Kidney capillary endothelial cell (primary cell): ENCODE measurements at places on chromosomes 3 and 15.

GRCh38 chr3:140731440-140732119, 53.7 kb downstream of the TRIM42 start:
- DNase-seq, result no peak

- no peak for DNase-seq
Observed at GRCh38 chr3:131835906-131836305, 198.9 kb downstream of the CPNE4 start.

- no peak for DNase-seq
Observed at GRCh38 chr3:27675287-27675686, 46.8 kb downstream of the EOMES start.

DNA sequence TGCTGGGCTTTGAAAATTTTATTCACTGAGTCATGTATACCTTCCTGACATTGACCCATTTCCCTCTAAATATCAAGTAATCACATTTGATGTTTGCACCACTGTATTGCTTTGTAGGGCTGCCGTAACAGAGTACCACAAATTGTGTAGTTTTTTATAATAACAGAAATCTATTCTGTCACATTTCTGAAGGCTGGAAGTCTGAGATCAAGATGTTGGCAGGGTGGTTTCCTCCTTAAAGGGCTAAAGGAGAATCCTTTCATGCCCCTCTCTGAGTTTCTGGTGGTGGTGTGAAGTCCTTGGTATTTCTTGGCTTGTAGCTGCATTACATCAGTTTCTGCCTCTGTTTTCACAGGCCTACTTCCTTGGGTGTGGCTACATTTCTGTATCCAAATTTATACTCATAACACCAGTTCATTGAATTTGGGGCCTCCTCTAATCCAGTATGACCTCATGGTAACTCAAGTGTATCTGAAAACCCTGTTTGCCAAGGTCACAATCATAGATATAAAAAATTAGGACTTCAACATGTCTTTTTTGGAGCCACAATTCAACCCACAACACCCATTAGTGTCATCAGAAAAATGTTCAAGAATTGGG, 29.1 kb upstream of the ST6GAL1 start:
- DNase-seq, result no peak

GRCh38 chr15:90697175-90697574, 20.0 kb upstream of the BLM start:
- DNase-seq, result no peak

DNA sequence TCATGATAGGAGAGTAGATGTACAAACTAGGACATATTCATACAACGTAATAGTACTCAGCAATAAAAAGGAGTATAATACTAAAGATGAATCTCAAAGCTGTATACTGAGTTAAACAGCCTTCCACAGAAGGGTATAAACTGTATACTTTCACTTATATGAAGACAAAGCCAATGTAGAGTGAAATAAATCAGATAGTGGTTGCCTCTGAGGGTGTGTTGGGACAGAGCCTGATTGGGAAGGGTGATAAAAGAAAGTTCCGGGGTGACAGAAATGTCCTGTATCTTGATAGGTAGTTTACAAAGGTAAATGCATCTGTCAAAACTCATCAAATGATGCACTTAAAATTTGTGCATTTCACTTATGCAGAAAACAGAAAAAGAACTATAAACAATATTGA, 122.5 kb downstream of the ADAM10 start:
- no peak for DNase-seq

GRCh38 chr3:117101697-117102096, 392.1 kb downstream of the TUSC7 start:
- DNase-seq, result no peak

DNA sequence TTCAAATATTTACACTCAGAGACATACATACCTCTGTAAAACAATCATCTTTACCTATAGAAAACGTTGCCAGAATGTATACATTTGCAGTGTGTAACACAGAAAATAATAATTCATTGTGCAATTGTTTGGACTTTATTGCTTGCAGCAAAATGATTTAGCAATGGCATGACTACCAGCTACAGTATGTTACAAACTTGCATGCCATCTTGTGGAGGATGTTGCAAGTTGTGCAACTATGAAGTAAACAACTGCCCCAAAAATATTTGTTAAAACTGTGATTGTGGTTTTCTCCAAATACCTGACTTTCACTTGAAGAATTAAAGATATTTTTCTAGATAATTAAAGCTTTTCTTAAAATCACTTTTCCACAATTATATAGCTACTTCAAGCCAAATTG, 27.1 kb upstream of the C3orf49 start:
- DNase-seq, result peak; percentile 6

DNA sequence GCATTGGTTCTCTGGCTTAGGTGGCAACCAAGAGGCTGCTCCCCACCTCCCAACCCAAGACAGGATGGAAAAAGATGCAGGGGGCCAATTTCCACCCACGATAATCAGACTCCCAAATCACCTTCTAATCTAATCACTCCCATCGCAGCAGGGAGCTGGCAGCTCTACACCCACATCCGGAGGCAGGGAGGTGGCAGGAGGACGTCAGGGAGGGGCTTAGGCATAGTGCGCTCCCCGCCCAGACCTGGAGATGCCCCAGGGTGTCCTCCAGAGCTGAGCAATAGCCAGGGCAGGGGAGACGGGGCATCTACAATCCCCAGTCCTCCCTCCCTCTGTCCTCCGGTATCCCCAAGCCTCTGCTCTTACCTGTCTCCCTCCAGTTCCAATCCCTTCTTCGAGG, 70.5 kb upstream of the SEC13 start:
- DNase-seq, result no peak

DNA sequence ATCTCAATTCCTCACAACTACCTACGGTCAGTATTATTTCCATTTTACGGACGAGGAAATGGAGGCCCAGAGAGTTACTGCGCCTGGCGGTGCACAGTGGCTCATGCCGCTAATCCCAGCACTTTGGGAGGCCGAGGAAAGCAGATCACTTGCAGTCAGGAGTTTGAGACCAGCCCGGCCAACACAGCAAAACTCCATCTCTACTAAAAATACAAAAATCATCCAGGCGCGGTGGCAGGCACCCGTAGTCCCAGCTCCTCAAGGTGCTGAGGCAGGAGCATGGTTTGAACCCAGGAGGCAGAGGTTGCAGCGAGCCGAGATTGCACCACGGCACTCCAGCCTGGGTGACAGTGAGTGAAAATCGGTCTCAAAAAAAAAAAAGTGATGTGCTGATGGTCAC, 187.3 kb downstream of the XXYLT1 start:
- DNase-seq, result no peak

DNA sequence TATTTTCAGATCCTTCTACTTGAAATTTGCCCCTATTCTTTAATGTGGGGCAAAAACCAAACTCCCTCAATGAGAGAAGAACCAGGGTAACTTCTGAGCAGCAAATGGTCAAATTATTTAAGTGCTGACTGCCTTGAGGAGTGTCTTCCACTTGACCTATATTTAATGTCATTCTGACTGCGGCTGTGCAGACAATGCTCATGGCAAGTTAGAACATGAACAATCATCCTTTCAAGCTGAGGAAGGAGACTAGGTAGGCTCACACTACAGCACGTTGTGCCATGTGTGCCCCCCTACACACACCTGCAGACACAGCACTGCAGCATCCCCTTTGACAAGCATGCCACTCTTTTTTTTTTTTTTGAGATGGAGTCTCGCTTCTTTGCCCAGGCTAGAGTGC, 98.2 kb downstream of the OSBPL10 start:
- DNase-seq, result no peak

DNA sequence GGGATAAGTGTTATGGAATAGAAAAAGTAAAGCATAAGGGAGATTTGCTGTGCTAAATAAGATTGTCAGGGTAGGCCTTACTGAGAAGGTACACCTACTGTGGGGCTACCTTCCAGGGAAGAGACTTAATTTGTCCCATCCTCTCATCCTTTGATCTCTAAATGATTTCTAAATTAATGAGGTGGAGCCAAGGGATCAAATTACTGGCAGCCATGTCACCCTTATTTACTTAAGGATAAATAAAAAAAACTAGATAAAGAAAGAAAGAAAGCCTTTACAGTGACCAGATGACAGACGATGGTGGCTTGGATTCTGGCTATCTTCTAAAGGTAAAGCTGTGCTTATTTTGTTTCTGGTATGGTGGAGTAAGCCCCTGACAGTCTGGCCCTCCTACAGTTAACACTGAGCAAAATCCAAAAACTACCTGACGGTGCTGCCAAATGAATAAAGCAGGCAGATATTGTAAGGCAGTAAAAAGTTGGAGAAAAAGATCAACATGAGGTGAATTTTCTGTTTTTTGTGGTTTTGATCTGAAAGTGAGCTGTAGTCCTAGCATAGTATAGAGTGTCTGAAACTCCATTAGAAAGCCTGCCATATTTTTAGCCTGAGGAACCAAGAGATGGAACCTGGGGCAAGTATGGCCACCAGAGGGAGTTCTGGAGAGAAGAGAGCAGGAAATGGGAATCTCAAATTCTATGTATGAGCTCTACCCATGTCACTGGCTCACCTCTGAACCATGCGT, 285.1 kb upstream of the MANF start:
- peak; percentile 39 for DNase-seq

DNA sequence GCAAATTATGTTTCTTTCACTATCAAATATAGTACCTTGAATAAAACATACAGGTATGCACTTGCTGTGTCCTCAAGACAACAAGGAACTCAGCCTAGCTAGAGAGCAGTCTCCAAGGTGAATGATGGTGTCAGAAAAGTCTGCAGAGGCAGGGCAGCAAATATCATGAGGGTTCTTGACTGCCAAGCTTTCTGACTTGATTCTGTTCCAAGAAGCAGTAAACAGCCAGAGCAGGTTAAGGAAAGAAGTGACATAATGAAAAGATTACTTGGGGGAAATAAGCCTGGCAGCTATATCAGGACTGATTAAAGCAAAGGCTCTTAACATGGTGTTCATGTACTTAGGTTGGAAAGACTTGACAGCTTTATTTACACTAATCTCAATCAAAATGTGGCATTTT, 192.2 kb upstream of the GADL1 start:
- DNase-seq, result no peak

DNA sequence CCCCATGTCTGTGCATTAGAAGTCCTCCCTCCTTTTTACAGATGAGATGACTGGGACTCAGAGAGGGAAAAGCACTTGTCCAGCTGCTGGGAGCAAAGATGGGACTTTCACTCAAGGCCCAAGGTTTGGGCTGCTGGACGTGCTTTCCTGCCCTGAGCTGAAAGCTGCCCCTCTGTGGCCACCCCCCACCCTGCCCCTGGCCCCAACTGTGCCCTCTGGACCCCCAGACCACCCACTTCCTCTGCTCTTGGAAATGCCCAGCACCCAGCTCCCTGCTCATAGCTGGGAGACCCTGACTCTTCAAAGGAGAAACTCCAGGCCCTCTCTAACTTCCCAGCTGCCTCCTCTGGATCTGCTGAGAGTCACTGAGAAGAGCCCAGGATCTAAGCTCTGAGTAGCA, 20.7 kb downstream of the GRIP2 start:
- no peak for DNase-seq

DNA sequence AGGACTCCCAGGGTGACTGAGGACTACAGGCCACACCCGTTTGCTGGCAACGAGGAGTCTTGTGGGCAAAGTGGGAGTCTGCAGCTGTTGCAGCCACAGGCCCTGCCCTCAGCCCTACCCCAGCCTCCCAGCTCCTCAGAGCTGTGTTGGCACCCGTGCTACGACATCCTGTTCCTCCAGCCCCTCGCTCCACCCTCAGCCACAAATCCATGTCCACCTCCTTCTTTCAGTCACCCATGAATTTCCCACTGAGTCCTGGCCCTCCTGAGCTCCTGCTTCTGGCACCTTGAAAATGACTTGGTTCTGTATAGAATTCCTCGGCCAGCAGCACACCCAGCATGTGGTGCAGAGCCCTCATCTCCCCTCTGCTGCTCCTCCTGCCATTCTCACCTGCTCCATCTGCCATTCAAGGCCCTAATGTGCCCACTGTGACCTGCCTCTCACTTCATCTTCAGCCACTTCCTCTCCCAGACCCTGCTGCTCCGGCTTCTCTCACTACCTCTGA, 20.9 kb upstream of the VILL start:
- no peak for DNase-seq

DNA sequence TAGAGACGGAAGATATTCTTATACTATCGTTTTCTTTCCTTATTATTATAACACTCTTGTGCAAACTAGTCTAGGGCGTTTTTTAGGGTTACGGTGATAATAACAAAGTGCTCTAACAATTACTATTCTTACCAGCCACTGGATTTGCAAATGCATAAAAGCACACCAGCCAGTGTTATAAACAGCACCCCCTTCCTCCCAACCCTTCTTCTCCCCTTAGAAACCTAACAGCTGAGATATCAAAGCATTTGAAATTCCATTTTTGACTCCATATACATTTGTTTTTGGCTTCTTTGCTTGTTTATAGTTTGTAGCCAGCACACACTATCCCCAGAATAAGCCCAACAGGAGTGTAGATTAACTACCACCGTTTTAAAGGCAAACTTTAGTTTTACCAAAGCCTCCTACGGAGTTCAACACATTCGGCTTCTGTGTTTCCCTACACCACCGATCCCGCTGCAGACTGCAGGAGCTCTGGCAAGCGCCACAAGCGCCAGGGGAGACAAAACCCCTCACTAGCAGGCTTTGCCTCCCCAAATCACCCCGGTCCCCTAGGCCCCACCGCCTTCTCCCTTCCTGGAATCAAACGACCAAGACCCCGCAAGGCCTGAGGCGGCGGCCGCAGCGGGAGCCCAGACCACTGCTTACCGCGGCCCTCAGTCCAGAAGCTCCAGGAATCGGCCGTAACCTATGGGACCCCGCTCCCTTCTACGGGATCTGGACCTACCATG, 461 bp downstream of the COPB2 start:
- DNase-seq, result peak; percentile 26

DNA sequence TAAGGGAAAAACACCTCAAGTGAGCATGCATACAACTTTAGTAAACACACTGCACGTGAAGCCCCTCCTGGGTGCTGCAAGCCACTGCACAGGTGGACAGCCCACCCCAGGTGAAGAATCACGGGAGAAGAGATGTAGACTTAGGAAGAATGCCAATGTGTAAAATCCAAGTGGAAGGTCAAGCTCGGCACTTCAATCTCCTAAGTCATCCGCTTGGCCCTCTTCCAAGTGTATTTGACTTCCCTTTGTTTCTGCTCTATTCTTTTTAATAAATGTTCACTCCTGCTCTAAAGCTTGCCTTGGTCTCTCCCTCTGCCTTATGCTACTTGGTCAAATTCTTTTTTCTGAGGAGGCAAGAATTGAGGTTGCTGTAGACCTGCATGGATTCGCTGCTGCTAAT, 316.6 kb downstream of the EDEM1 start:
- no peak for DNase-seq

- DNase-seq, result no peak
Observed at GRCh38 chr3:31620656-31621055, 87.9 kb downstream of the STT3B start.

- no peak for DNase-seq
Observed at GRCh38 chr3:128205558-128206145, 52.4 kb downstream of the EEFSEC start.

GRCh38 chr15:93066834-93067648, 22.0 kb downstream of the RGMA start:
- DNase-seq, result no peak

DNA sequence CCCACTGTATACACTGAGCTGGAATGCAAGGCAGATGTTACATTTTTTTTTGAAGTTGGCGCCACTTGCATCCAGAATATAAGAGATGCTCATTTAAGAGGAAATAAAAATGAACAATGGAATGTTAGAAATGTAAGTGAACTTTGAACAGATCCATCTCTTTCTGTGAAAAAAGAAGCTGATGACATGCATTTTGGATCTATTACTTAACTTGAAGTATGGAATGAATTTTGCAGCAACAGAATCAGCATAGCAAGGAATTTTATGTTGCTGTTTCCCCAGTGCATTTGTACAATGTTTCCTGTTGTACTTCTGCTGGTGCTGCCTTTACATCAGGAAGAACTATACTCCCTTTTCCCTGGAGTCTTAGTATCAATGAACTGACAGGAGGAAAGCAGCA, 178.2 kb downstream of the LSAMP start:
- DNase-seq, result no peak

GRCh38 chr3:188914552-188914951, 257.2 kb upstream of the TPRG1 start:
- DNase-seq, result peak; percentile 83
